ENCODE measurements at places on chromosomes 2 and 18.
A peak's percentile ranks its signal among the peaks of the same experiment; 100 is the strongest.

DNA sequence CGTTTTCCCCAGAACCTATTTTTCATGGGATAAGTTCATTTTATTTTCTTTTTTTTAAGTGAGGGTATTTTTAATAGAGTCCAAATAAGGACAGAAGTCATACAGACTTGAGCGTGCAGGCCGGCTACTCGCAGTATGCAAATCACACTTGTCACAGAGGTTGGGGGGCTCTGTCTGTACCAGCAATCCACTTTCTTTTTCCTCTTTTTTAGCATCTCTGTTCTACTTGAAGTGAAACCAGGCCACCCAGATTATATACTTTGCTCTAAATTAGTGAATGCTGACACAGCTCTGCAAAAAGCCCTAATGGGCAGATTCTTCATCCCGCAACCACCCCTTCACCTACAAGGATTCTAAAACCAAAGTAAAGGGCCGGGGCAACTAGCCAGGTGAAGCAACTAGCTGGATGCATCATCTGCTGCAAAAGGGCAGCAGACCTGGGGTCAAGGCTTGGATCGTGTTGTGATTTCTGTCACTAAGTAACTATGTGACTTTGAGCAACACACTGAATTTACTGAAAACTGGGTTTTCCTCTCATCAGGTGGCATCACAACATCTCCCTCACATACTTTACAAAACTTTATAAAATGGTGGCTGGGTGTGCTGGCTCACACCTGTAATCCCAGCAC lies 18.4 kb downstream of the KDSR start:
- no peak for DNase-seq

- DNase-seq: no peak
Observed at GRCh38 chr2:68918497-68918896, 34.2 kb downstream of the GKN2 start.

GRCh38 chr18:36905571-36905970 lies 76.6 kb downstream of the KIAA1328 start:
- DNase-seq: no peak

DNA sequence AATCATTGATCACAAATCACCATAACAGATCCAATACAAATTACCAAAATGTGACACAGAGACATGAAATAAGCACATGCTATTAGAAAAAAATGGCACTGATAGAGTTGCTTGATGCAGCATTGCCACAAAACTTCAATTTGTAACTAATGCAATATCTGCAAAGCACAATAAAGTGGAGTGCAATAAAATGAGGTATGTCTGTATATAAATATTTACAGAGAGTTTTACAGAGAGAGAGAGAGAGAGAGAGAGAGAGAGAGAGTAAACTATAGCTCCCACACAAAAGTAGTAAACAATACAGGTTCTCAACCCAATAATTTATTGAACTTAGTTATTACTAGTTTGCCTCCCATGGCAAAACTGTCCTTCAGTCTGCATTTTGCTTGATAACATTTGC lies 1807.0 kb downstream of the SUCLG1 start:
- no peak for DNase-seq

DNA sequence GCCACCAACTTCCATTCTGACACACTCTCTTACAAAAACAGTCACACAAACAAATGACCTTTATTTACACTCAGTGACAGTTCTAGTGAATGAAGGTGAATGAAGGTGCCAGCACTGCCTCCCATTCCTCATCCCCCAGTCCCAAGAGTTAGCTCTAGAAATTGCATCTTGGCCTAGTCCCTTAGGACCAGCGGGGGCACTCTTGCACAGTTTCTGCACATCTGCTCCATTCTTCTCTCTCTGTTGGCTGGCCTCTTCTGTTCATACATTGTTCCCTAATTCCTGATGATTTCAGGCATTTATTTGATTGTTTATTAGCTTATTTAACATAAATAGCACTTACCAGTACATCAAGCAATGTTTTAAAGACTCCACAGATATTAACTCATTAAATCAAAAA lies 30.9 kb downstream of the GAREM1 start:
- peak; percentile 96 for DNase-seq

DNA sequence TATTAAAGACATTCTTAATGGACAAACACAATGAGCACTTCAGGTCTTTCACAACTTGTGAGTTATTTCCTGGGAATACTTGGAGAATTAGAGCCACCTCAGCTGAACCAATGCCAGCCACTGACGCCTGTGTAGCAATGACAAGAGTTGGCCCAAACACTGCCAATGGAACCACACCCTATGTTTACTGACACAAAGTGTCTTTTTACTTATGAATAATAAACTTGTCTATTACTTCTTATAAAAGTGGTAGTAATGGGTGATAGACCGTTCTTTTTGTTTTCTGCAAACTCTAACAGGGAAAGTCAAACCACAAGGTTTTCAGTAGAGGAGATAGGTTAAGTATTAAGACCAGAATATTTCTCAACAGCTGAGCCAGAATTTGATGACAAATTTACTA lies 12.5 kb upstream of the CHAC2 start:
- no peak for DNase-seq

Data from NCI-H69 (cell line).